ENCODE measurements at places on chromosomes 2 and 18.

GRCh38 chr2:109124982-109125592 is 3.9 kb upstream of the SH3RF3 start:
- no peak for DNase-seq

- DNase-seq: no peak
Measured at GRCh38 chr2:45729753-45730512, 78.5 kb downstream of the PRKCE start.

DNA sequence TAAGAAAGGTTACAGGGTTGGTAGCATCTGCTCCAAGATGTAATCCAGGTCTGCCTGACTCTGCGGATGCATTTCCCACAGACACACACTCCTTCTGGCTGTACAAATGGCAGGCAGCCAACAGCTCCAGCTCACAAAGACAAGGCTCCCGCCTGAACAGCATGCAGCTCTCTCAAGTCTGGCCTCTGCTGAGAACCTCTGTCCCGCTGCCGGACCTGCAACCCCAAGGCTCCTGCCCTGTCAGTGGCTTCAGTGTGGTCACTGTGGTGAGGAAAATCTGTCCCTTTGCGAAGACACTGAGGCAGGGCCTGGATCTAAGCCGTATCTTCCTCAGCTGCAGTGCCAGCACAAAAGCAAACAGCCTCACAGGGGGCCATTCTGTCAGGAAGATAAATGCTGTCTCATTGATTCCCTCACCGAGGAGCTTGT is 469.3 kb upstream of the MEX3C start:
- DNase-seq: no peak

- no peak for DNase-seq
Measured at GRCh38 chr18:11884396-11885030, 23.6 kb downstream of the MPPE1 start.

DNA sequence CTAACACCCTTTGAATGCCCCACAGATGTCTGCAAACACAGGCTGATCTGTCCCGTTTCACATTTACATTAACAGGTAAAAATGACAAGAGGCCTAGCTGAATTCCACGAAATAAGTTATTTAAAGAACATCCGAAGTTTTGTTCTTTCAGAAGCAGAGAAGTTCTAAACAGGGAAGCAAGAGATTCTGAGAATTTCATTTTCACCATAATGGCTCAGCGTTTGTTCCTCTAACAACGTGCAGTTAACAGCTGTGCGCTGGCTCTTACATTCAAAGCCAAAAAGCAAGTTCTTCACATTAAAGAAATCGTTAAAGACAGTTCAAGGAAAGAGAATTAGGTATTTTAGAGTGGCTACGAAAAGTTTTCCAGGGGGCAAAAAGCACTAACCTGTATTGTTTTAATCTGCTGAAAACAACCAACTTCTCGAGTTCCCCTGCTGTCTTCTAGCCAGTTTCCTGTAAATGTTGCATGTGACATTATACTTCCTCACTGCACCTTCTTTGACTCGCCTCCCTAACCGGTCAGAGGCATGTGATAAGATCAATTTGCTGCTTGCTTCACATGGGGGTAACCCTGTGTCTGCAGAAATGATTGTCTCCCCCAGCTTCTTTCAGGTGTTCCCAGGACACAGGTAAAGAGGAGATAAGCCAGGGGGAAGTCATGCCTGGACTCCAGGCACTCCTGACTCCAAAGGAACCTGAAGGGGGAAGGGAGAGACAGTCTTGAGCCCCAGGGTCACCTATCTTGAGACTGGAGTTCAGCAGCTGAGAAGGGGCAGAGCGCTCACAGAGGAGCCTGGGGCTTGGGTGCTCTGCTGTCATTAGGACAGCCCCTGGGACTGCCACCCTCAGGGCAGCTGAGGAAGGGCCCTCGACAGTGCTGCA is 36.8 kb upstream of the WIPF1 start:
- DNase-seq: peak; percentile 37

DNA sequence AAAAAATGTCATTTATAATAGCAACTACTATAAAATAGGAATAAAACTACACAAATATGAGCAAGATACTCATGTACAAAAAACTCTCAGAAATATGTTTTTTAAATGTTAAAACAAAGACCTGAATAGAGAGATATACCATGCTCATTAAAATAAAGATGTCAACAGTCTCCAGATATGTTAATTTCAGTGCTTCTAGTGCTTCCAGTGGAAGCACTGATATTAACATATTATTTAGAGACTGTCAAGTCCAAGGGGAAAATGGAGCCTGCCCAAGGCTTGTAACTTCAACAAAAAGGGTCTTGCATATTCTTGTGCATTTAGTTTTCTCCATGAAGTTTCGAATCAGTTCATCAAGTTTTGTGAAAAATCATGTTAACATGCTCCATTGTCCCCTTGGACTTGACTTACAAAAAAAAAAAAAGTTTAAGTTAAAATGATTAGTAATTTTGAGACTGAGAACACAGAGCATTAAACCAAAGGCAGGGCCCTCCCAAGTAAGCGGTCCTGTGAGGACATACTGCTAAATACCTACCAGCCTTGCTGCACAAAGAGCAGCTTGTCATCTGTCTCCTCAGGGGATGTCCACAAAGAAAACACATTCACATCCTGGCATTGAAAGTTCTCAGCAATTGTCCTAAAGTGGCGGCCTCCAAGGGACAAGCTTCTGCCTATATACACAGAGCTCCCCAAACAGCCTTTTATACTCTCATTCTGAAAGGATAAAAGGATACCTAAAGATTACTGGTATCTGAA is 501.9 kb upstream of the CHAC2 start:
- no peak for DNase-seq

DNA sequence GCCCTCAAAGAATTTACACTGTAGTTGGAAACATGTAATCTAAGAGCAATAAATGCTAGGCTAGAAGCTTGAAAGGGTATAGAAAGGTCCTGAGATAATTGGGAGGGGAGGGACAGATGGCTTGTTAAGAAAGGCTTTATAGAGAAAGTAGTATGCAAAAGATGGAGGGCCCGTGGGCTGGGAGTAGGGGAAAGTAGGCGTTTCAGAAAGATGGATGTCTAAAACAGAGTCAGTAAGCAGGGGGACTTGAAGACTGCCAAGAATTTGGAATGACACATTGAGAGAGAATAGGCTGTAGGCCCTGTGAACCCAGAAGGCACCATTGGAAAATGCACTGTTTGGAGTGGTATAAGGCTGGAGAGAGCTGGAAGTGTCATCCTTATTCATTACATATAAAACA is 822 bp downstream of the PSMG2 start:
- no peak for DNase-seq

- DNase-seq: no peak
Measured at GRCh38 chr18:56747032-56747658, 96.0 kb downstream of the WDR7 start.

DNA sequence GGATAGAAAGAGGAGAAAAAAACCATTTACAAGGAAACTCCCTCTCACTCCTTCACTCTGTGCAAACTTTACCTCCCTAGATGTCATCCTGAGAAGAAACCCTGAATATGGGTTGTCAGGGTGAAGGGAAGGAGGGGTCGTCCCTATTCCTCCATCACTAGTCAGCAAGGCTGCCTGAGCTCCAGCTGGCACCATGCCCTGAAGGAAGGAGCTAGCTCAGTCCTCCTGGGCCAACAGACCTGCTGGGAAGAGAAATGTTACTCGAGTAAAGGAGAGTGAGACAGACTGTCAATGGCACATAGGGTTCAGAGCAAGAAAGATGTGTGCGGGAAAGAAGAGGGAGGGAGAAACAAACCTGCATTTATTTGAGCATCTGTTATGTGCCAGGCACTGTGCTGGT is 18.3 kb upstream of the EPAS1 start:
- no peak for DNase-seq

DNA sequence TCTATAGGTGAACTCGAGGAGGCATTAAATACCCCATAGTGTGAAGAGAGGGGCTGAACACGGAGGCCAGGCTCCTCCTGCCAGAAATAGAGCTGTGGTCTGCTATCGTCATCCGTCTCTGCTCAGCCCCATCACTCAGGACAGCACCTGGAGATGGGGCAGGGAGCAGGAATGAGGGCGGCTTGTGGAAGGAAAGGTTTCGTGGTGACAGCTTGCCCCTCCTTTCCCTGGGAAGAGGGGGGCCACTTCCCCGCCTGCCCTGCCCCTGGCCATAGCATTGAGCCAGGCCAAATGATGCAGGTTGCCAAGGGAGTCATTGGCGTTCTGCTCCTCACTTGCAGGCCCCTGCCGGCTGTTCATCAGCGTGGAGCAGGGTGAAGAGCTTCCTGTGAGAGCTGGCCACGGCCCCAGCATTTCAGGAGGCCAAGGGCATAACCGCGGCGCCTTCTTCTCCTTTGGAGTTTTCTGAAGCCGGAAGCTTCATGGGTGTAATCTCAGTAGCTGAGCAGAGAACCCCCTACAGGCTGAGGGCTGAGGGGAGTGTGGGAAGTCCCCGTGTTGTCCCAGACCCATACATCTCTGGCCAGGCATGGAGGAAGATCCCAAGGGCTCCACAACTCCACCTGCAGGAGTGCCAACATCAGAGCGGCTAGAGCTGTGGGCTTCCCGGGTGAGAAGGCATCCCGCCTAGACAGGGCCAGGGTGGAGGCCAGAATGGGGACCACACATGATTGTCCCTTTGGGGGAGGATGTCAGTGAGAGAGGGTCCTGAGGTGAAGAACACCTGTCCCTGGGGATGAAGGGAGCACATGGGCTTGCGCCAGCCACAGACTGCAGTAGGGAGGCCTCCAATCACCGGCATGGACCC is 112.5 kb upstream of the GLI2 start:
- DNase-seq: no peak

DNA sequence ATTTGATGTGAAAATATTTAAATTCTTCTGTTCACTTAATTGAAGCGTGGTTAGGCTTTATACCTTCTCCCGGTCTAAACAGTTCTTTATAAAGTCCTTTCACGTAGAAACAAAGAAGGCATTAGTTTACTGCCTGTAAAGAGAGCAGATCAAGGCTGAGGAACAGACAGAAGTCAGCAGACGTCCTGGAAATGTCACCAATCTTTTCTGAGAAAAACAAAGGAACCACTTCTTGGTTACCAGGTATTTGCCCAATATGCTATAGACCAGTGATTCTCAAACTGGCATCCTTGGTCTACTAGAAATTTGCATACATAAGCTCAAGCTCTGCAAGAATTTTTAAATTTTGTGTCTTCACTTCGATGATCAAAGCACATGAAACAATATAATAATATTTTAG is 89.2 kb upstream of the STK17B start:
- DNase-seq: no peak

GRCh38 chr2:152755029-152755428 is 36.6 kb downstream of the ARL6IP6 start:
- no peak for DNase-seq

DNA sequence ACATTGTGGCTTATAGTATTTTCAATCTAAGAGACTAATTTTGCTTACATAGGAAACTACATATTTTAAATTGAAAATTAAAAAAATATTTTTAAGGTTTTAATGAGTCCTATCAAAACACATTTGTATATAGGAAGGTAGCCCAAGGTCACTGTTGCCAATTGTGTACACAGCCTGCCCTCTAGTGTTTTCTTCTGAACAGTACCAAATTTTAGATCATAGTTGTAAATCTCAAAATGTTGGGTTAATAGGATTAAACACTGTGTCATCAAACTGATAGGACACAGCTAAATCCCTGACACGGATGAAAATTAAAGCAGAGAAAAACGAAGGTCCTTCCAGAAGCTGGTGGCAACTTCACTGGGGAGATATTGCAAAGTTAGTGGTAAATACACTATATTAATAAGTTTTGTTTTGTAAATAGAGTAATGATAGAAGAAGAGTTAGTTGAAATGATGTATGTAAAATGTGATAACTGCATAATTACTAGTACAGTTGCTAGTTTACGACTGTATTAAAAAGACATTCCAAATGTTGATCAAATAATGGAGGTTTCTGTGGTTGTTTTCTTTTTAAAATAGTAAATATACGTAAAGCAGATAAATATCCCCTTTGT is 19.7 kb downstream of the CLUL1 start:
- no peak for DNase-seq

GRCh38 chr2:121998751-121999150 is 243.3 kb downstream of the TSN start:
- DNase-seq: no peak

DNA sequence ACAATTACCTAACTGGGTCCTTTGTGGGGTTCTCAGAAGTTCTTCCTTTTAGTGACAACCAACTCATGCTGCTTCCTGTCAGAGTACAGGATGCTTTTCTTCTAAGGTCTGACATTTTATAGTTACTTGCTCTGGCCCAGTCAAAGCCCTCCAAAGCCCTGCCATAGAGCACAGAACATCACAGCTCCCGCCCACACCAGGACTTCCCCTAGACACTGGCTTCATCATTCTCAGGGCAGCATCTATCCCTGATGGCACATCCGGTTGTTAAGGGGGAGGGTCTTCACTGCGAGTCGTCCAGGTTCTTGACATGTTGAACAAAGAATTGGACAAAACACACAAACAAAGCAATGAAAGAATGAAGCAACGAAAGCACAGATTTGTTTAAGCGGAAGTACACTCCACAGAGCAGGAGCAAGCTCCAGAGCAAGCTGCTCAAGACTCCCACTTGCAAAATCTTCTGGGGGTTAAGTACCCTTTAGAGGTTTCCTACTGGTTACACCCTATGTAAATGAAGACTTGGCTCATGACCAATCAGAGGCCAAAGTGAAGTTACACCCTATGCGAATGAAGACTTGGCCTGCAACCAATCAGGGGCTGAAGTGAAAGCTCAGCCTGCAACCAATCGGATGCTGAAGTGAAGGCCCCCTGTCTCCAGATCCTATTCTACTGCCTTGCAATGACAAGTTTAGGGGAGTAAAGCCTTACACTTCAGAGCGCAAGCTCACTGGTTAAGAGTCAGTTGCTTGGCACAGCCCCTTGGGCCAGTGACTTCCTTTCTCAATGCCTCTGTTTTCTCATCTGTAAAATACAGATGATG is 79.0 kb downstream of the HDAC4 start:
- peak; percentile 32 for DNase-seq

GRCh38 chr2:73640511-73640911 is 1.7 kb downstream of the NAT8 start:
- DNase-seq: no peak

GRCh38 chr2:216739035-216739434 is 43.7 kb upstream of the IGFBP5 start:
- no peak for DNase-seq

- DNase-seq: no peak
Measured at GRCh38 chr2:71303849-71304248, 27.7 kb upstream of the ZNF638 start.

- DNase-seq: no peak
Measured at GRCh38 chr2:217468042-217468830, 534.6 kb downstream of the TNS1 start.
